Activated naive CD8-positive, alpha-beta T cell treated with anti-CD3 and anti-CD28 coated beads, Interleukin-2, amount 10 ng/mL, durations not matched to agents 7 days and 5 days (primary cell): ENCODE measurements at places on chromosomes 2 and 18. TPM values are rescaled to one million over a fixed set of nuclear protein-coding genes. Genes with fewer than 3 reads are reported as not detected.

- DNase-seq = no peak
These were observed 106.4 kb downstream of the TDRD15 start for GRCh38 chr2:21230140-21230539.

GRCh38 chr2:17319090-17319489, 199.2 kb downstream of the RAD51AP2 start:
- no peak for DNase-seq

MC5R gene
- total RNA-seq = not detected

DNER gene
- total RNA-seq = not detected
